ENCODE measurements at places on chromosomes 13 and 19.

- peak; percentile 61 for DNase-seq
Measured at GRCh38 chr19:48836089-48837017, at the start of gene HSD17B14. HSD17B14 (minus strand) TSS chr19:48836491; CDS start chr19:48836411, 80 bp downstream.

- no peak for DNase-seq
Measured at GRCh38 chr19:48064509-48064908, 20.6 kb upstream of the CABP5 start.

- DNase-seq = no peak
Measured at GRCh38 chr13:97834250-97834649, 119.2 kb upstream of the IPO5 start.

DNA sequence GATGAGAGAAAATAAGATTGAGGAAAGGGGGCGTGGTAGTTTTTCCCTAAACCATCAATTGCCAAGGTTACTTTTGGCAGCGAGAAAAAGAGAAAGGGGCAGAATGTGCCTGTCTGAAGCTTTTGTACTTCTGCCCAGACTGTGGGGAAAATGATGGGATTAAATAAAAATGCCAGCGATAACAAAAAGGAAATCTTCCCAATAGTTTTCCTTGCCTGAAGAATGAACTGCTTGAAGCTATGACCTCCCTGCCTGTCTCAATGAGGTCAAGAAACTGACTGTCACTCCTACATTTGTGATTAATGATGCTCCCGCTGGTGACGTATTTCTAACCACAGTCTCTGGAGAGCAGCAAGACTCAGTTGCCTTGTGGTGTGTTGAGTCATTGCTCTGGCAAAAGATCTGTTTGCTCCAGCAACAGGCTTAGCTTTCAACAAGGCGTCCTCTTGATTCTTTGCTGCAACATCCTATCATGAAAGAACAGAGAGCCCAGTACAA lies 1051.5 kb downstream of the DIAPH3 start:
- DNase-seq = no peak

GRCh38 chr19:7916955-7917266 lies 2.3 kb downstream of the TGFBR3L start:
- no peak for DNase-seq

- DNase-seq = no peak
Measured at GRCh38 chr13:80341756-80342370, 937 bp upstream of the SPRY2 start.

DNA sequence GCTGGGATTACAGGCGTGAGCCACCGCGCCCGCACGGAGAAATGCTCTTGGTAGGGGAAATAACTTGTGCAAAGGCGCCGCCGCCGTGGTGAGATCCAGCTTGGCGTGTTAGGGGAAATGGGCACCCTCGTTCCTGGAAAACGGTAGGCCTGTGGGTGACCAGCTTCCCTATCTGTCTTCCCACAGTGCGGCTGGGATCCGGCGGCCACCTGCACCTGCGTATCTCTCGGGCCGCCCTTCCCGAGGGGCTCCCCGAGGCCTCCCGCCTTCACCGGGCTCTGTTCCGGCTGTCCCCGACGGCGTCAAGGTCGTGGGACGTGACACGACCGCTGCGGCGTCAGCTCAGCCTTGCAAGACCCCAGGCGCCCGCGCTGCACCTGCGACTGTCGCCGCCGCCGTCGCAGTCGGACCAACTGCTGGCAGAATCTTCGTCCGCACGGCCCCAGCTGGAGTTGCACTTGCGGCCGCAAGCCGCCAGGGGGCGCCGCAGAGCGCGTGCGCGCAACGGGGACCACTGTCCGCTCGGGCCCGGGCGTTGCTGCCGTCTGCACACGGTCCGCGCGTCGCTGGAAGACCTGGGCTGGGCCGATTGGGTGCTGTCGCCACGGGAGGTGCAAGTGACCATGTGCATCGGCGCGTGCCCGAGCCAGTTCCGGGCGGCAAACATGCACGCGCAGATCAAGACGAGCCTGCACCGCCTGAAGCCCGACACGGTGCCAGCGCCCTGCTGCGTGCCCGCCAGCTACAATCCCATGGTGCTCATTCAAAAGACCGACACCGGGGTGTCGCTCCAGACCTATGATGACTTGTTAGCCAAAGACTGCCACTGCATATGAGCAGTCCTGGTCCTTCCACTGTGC lies 2.4 kb downstream of the GDF15 start:
- DNase-seq = peak; percentile 98

GRCh38 chr19:54138489-54139256 lies 1.1 kb downstream of the CNOT3 start:
- DNase-seq = peak; percentile 72
